Activated CD4-positive, alpha-beta memory T cell treated with anti-CD3 and anti-CD28 coated beads for 36 hours (primary cell): ENCODE measurements at places on chromosomes 7 and 10. TPM values are rescaled to one million over a fixed set of nuclear protein-coding genes. Genes with fewer than 3 reads are reported as not detected.
A peak's percentile ranks its signal among the peaks of the same experiment; 100 is the strongest.

Gene PAPOLB
- total RNA-seq, result not detected

Gene KAT6B
- total RNA-seq, result 20.5 TPM

Gene MALRD1
- total RNA-seq, result not detected

Gene PHKG1
- total RNA-seq, result 2.4 TPM

Gene SYT15B
- 0.14 TPM for total RNA-seq

Gene TCF7L2
- total RNA-seq, result 0.71 TPM

Gene SPAM1
- total RNA-seq, result not detected

Gene MICU1
- 41.7 TPM for total RNA-seq

- H3K27ac ChIP-seq, result peak overlapping the region; percentile 76
- H3K27me3 ChIP-seq, result no peaks in the 10 kb centered on the region
- H3K36me3 ChIP-seq, result peaks cover 44% of the 10 kb centered on the region
- H3K4me1 ChIP-seq, result peaks cover 86% of the 10 kb centered on the region
- peak; percentile 78 for DNase-seq
- H3K4me3 ChIP-seq, result peak overlapping the region; percentile 3
These were observed 92.3 kb downstream of the RNF216 start for GRCh38 chr7:5689118-5689517.

GRCh38 chr10:112996462-112996861, 46.4 kb downstream of the TCF7L2 start:
- peaks cover 20% of the 10 kb centered on the region for H3K27me3 ChIP-seq
- no peak overlapping the region for H3K27ac ChIP-seq
- no peak overlapping the region for H3K4me3 ChIP-seq
- no peaks in the 10 kb centered on the region for H3K36me3 ChIP-seq
- DNase-seq, result no peak

- H3K4me1 ChIP-seq, result peaks cover 46% of the 10 kb centered on the region
- no peaks in the 10 kb centered on the region for H3K36me3 ChIP-seq
- peak overlapping the region; percentile 29 for H3K4me3 ChIP-seq
- peak overlapping the region; percentile 53 for H3K27ac ChIP-seq
- H3K27me3 ChIP-seq, result peaks cover 11% of the 10 kb centered on the region
- DNase-seq, result peak; percentile 12
These were observed 3.4 kb downstream of the DNMBP start for GRCh38 chr10:100006243-100006886.

- no peaks in the 10 kb centered on the region for H3K4me1 ChIP-seq
- peaks cover 3% of the 10 kb centered on the region for H3K27me3 ChIP-seq
- H3K36me3 ChIP-seq, result no peaks in the 10 kb centered on the region
These were observed 136.5 kb upstream of the ADARB2 start for GRCh38 chr10:1873661-1874315.

GRCh38 chr7:156907656-156908055, 14.7 kb upstream of the LMBR1 start:
- no peak overlapping the region for H3K4me3 ChIP-seq
- H3K4me1 ChIP-seq, result peaks cover 16% of the 10 kb centered on the region
- DNase-seq, result no peak

DNA sequence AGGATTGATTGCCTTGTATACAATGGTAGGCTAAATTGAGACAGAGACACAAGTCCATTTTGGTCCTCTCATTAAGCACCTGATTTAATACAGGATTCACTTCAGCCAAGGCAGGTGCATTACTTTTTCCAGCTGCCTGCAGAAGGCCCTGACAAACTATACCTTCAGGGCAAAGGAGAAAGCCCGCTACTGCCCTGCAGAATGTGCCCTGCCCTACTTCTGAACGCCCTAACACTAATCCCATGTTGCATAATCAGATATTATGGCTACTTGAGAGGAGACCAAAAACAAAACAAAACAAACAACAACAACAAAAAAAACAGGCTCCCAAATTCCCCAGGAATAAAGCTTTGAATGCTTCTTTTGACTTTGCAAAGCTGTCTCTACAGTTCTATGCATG, 116.9 kb upstream of the ABI1 start:
- H3K4me1 ChIP-seq, result no peaks in the 10 kb centered on the region
- no peak overlapping the region for H3K4me3 ChIP-seq
- no peaks in the 10 kb centered on the region for H3K27me3 ChIP-seq
- no peaks in the 10 kb centered on the region for H3K36me3 ChIP-seq

DNA sequence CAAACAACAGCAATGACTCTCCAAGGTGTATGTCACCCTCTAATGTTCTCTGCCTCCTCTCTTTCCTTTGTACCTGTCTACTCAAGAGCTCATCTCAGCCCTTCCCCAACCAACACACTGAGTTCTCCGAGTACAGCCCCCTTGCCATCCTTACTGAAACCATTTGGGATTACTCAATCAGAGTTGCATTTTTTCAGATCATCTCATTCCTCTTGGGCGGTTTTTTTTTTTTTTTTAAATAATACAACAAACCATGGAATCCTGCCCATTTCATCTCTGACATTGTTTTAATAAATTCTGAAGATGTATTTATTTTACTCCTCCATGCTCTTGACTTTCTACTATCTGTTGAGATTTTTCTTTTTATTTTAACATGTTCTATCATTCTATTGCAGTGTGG, 4.2 kb upstream of the CREB3L2 start:
- H3K4me1 ChIP-seq, result peaks cover 10% of the 10 kb centered on the region
- H3K27me3 ChIP-seq, result no peaks in the 10 kb centered on the region
- no peak for DNase-seq
- H3K4me3 ChIP-seq, result no peak overlapping the region
- H3K36me3 ChIP-seq, result no peaks in the 10 kb centered on the region

- no peaks in the 10 kb centered on the region for H3K4me1 ChIP-seq
- no peaks in the 10 kb centered on the region for H3K27me3 ChIP-seq
- H3K36me3 ChIP-seq, result no peaks in the 10 kb centered on the region
- no peak overlapping the region for H3K27ac ChIP-seq
- H3K4me3 ChIP-seq, result no peak overlapping the region
- no peak for DNase-seq
These were observed 570.1 kb upstream of the MGMT start for GRCh38 chr10:128896963-128897362.

- H3K4me3 ChIP-seq, result no peak overlapping the region
- H3K36me3 ChIP-seq, result no peaks in the 10 kb centered on the region
- no peaks in the 10 kb centered on the region for H3K27me3 ChIP-seq
- H3K4me1 ChIP-seq, result no peaks in the 10 kb centered on the region
- no peak for DNase-seq
These were observed 176.1 kb downstream of the CHN2 start for GRCh38 chr7:29370531-29371314.

- H3K27me3 ChIP-seq, result peaks cover 5% of the 10 kb centered on the region
- no peak overlapping the region for H3K4me3 ChIP-seq
- no peak overlapping the region for H3K27ac ChIP-seq
- H3K4me1 ChIP-seq, result no peaks in the 10 kb centered on the region
- no peak for DNase-seq
These were observed 46.3 kb downstream of the INSYN2A start for GRCh38 chr10:127150136-127150535.

DNA sequence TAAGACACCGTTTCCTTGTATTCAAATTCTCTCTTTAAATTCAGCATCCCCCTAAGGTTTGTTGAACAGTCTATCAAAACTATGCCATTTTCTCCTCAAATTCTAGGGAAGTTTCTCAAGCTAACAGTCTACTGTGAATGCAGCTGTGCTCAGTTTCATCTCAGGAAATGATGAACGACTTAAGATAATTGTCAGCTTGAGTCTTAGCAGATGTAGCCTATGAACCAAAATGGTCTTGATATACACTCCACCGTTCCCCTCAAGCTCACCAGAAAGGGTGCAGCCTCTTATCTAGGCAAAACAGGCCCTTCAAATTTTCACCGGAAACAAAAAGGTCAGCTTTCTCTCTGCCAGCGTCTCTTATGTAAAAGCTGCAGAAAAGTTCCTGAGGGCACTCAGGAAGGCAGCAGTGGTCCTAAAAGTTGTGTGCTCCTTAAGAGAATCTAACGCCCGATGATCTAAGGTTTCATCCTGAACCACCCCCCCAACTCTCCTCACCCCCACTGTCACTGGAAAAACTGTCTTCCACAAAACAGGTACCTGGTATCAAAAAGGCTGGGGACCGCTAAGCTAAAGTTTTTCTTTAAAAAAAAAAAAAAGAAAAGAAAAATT, 2.1 kb downstream of the DNAJC9 start:
- peaks cover 75% of the 10 kb centered on the region for H3K36me3 ChIP-seq
- peak overlapping the region; percentile 68 for H3K27ac ChIP-seq
- no peaks in the 10 kb centered on the region for H3K27me3 ChIP-seq

GRCh38 chr7:44618753-44619152, 12.3 kb downstream of the OGDH start:
- H3K4me3 ChIP-seq, result peak overlapping the region; percentile 9
- H3K27me3 ChIP-seq, result no peaks in the 10 kb centered on the region
- peak overlapping the region; percentile 95 for H3K27ac ChIP-seq
- peaks cover 89% of the 10 kb centered on the region for H3K4me1 ChIP-seq
- peak; percentile 64 for DNase-seq

GRCh38 chr10:3797750-3798149, 12.7 kb upstream of the KLF6 start:
- no peak for DNase-seq
- H3K27ac ChIP-seq, result peak overlapping the region; percentile 68
- H3K27me3 ChIP-seq, result no peaks in the 10 kb centered on the region
- peaks cover 60% of the 10 kb centered on the region for H3K4me1 ChIP-seq

- H3K27me3 ChIP-seq, result peaks cover 2% of the 10 kb centered on the region
- no peak overlapping the region for H3K4me3 ChIP-seq
- H3K27ac ChIP-seq, result no peak overlapping the region
- no peak for DNase-seq
- H3K36me3 ChIP-seq, result no peaks in the 10 kb centered on the region
These were observed 267.5 kb downstream of the SDK1 start for GRCh38 chr7:3568516-3568915.

DNA sequence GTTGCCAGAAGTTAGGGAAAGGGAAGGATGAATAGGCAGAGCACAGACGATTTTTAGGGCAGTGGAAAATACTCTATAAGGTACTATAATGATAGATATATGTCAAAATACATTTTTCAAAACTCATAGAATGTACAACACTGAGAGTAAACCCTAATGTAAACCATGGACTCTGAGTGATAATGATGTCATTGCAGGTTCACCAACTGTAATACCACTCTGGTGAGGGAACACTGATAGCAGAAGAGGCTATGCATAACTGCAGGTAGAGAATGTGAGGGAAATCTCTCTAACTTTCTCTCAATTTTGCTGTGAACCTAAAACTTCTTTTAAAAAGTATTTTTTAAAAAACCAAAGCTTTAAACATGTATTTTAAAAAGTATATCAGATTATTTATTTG, 22.1 kb downstream of the POT1 start:
- DNase-seq, result no peak
- H3K4me3 ChIP-seq, result no peak overlapping the region
- H3K27ac ChIP-seq, result no peak overlapping the region

GRCh38 chr10:70132098-70133029, at the start of gene AIFM2:
Gene AIFM2 (minus strand): TSS chr10:70132825. CDS start chr10:70124084, 8,741 bp downstream.
- H3K4me1 ChIP-seq, result peaks cover 17% of the 10 kb centered on the region
- no peaks in the 10 kb centered on the region for H3K27me3 ChIP-seq
- peak within 1 kb of the TSS; percentile 77 for H3K4me3 ChIP-seq
- no peak within 1 kb of the TSS for H3K27ac ChIP-seq
- peaks cover 4% of the 10 kb centered on the region for H3K36me3 ChIP-seq
- peak; percentile 54 for DNase-seq

DNA sequence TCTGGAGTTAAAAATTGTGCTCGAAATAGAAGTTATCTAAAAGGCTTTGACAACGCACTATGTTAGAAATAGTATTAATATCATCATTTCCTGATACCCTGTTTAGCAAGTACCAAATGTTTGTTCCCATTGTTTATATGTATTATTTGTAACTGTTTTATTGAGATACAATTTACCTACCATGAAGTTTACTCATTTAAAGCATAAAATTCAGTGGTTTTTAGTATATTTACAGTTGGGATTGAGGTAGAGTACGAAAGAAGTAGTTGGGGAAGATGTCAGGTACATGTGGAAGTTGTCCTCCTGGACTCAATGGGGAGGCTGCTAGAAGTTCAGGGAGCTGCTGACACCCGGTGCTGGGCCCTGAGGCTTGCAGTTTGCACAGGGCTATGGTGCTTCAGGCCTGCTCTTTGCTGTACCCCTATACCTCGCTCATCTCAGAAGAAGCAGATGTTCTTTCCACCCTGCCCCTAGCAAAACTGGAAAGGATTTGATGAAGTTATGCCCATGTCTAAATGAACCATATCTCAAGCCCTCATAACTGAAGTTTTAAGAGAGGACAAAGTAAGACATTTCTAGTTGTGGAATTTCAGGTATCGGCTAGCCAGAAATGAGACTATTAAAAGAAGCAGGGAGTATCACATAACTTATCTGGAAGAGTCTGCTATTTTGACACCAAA, 25.2 kb upstream of the WNT16 start:
- H3K4me1 ChIP-seq, result peaks cover 6% of the 10 kb centered on the region
- no peak overlapping the region for H3K27ac ChIP-seq
- H3K36me3 ChIP-seq, result no peaks in the 10 kb centered on the region
- no peak overlapping the region for H3K4me3 ChIP-seq

DNA sequence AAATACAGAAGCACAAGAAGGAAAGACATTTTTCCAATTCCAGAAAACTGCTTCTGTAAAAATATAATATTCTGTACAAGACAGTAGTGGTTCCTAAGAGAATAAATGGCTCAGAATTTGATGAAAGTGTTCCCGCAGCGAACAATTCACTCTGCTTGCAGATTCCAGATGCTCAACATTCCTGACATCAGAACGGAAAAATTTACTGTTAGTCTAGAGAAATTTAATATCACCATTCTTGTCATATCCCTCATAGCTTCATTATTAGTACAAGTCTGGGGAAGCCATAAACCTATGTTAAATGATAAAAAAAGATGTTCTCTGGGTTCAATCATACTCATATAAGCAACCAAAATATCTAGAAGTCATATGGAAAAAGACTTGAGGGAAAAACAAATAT, 83.6 kb downstream of the MPP7 start:
- DNase-seq, result no peak
- H3K27ac ChIP-seq, result no peak overlapping the region
- no peaks in the 10 kb centered on the region for H3K27me3 ChIP-seq
- H3K36me3 ChIP-seq, result no peaks in the 10 kb centered on the region
- H3K4me1 ChIP-seq, result peaks cover 25% of the 10 kb centered on the region

GRCh38 chr7:1975179-1975578, 257.6 kb downstream of the MAD1L1 start:
- H3K4me1 ChIP-seq, result peaks cover 4% of the 10 kb centered on the region
- no peak overlapping the region for H3K27ac ChIP-seq
- H3K36me3 ChIP-seq, result peaks cover 6% of the 10 kb centered on the region
- no peak overlapping the region for H3K4me3 ChIP-seq
- DNase-seq, result no peak
- H3K27me3 ChIP-seq, result no peaks in the 10 kb centered on the region
